Esophagus squamous epithelium (tissue), 5 donors: ENCODE measurements at places on chromosomes 3 and 15.

- DNase-seq, result no peak
These were observed 1.6 kb downstream of the CDV3 start for GRCh38 chr3:133575086-133575485.

- DNase-seq, result no peak
These were observed 8.7 kb downstream of the SEMA3F start for GRCh38 chr3:50163572-50164455.

GRCh38 chr3:51434746-51435327, 43.8 kb downstream of the RBM15B start:
- DNase-seq, result no peak

GRCh38 chr3:29279286-29279685, 1.6 kb upstream of the RBMS3 start:
- DNase-seq, result no peak

DNA sequence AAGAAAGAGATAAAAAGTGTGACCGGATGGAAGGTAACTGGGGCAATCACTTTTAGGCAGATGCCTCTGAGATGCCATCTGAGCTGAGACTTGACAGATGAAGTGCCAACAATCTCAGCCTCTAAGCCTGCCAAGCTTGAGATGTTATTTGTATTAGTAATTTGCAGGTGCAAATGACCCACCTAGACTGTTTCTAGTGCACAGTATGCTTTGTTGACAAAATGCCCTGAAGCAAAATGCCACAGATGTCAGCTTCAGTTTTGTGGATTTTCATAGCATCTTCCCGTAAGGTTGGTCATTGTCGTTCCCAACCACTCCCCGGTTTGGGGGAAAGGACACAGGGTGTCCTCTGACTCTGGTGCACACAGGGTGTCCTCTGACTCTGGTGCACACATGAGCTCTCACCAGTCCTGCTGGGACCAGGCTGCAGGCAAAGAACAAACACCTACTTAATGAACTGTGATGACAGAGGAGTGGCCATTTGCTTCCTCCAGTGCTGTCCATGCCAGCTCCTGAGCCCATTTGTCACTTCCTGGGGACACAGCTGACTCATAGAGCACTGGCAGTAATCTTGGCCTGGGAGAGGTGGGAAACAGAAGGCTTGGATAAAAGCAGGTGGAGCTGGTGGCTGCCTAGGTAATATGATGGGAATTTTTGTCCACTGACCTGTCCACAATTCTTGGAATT, 16.7 kb upstream of the PPP1R2 start:
- no peak for DNase-seq

- no peak for DNase-seq
These were observed 201.4 kb downstream of the IL5RA start for GRCh38 chr3:2908693-2909351.
